Endothelial cell of umbilical vein (primary cell): ENCODE measurements at places on chromosomes 16 and 17.

DNA sequence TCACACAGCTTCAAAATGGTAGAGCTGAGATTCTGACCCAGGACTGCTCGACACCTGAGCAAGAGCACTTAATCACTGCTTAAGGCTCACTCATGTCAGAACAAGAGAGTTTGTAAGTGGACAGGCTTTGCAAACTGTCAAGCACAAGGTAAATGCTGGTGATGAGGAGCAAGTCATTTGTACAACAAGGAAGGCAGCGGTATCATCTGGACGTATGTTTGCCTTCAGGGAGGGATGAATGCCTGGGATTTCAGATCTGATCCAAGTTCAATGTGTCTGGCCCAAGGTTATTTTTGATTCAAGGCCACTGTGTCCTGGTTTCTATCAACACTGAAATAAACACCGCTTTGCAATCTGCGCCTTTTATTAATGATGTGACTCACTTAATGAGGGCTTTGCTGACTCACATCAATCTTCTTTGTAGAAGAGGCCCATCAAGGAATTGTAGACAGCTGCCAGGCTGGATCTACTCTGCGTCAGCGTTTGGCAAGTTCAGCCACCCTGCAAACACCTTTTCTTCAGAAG is 174.4 kb upstream of the HS3ST3A1 start:
- DNase-seq, result no peak

DNA sequence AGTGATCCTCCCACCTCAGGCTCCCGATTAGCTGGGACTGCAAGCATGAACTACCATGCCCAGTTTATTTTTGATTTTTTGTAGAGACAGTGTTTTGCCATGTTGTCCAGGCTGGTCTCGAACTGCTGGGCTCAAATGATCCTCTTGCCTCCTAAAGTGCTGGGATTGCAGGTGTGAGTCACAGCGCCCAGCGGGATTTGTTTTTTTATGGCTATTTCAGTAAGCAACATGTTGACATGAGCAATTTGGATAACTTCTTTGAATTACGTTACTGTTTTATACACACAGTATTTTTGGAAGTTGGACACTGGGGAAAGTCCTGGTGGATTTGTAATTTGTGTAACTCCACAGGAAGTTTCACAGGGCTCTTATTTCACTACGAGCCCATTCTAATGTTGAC is 18.5 kb upstream of the RHOT1 start:
- no peak for DNase-seq

GRCh38 chr17:59074494-59074893 is 32.2 kb downstream of the TRIM37 start:
- peak; percentile 86 for DNase-seq

GRCh38 chr17:63477480-63478440 is 899 bp downstream of the ACE start:
- DNase-seq, result peak; percentile 23

GRCh38 chr17:10178506-10178991 is 19.9 kb downstream of the GAS7 start:
- DNase-seq, result no peak

DNA sequence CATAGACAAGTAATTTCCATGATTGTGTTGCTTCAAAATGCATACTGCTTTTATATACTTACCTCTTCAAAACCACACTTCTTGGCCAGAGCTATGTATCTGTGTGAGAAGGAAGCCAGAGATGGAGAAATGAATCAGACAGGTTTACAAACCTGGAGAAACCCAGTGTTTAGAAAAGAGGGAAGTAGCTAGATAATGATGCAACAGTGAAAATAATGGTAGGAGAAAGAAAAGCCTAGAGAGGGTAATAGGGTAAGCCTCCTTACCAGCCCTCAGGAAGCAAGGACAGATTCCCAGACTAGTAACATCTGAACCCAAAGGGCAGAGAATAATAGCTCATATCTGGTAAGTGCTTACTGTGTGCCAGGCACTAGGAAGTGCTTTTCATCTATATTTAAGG is 250.3 kb upstream of the CDH11 start:
- DNase-seq, result no peak

DNA sequence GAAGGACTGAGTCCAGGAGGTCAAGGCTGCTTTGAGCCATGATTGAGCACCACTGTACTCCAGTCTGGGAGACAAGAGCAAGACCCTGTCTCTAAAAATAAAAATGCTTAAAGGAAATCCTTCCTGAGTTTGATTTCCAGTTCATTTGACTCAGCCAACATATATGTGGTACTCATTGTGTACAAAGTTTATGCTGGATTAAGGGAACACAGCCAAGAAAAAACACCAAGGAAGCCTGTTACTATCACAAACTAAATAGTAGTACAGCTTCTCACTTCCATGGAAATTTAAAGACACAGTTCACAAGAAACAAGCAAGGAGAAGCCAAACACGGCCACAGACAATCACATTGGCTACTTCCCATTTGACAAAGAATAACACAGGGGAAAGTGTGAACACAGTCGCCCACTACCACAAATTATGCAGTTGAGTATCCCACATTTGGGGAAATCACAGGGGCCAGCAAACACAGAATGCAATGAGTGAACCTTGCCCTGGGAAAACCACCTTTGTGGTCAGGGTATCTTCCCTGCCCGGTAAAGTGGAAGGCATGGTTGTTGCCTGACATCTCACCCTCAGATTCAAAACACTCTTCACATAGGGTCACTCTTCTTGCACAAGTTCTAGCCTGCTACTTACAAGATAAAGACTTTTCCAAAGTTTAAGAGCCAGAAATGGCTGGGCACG is 14.5 kb downstream of the TEX14 start:
- DNase-seq, result peak; percentile 21
